ENCODE measurements at places on chromosomes 3 and 15.

DNA sequence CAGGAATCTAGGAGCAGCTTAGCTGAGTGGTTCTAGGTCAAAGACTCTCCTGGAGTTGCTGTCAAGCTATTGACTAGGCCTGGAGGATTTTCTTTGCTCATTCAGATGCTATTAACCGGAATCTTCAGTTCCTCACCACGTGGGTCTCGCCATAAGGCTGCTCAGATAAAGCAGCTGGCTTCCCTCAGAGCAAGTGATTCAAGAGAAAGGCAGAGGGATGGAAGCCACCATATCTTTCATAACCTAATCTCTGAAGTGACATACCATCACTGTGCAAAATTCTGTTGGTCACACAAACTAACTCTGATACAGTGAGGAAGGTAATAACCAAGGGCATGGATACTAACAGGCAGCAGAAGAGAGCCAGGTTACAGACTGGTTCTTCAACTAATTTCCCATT, 72.7 kb upstream of the FLNB start:
- DNase-seq: no peak

DNA sequence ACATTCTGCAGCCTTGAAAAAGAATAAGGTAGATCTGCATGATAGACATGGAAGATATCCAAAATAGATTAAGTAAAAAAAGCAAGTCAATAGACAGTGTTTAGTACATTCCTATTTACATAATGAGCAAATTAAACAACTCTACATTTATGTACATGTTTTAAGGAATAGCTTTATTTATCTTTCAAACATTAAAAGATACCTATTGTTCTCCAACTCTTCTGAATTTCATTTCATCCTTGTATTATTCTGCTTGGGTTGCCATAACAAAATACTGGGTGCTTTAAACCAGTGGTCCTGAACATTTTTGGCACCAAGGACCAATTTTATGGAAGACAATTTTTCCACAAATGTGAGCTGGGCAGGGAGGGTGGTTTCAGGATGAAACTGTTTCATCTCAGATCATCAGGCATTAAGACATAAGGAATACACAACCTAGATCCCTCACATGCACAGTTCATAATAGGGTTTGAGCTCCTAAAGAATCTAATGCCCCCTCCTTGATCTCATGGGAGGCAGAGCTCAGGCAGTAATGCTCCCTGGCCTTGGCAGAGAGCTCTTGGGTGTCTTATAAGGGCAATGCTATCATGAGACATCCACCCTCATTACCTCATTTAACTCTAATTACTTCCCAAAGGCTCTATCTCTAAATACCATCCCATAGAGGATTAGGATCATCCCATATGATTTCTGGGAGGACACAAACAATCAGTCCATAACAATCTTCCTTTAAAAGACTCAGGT, 6.8 kb upstream of the KATNBL1 start:
- no peak for DNase-seq

- peak; percentile 32 for DNase-seq
These were observed 449 bp downstream of the ROBO1 start for GRCh38 chr3:79767194-79767904.

DNA sequence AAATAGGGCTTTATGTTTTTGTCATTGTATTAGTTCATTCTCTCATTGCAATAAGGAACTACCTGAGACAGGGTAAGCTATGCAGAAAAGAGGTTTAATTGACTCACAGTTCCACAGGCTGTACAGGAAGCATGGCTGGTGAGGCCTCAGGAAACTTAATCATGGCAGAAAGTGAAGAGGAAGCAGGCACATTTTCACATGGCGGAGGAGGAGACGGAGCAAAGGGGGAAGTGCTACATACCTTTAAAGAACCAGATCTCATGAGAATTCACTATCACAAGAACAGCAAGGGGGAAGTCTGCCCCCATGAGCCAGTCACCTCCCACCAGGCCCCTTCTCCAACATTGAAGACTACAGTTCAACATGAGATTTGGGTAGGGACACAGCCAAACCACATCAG, 25.6 kb downstream of the CEP63 start:
- DNase-seq: no peak

Data from HTR-8/SVneo (cell line).